ENCODE measurements at places on chromosomes 3 and 15.

DNA sequence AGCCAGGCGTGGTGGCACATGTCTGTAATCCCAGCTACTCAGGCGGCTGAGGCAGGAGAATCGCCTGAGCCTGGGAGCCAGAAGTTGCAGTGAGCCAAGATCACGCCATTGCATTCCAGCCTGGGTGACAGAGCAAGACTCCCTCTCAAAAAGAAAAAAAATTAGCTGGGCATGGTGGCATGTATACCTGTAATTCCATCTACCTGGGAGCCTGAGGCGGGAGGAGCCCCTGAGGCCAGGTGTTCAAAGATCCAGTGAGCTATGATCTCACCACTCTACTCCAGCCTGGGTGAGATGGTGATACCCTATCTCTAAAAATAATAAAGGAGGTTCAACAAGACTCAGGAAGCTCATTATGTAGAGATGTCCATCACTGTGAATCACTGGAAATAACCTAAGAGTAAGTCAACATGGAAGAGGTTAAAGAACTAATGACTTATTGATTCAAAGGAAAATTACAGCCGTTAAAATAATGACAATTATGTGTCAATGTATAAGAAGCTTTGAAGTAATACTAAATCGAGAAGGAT, 19.8 kb upstream of the RAB7A start:
- DNase-seq: no peak

- no peak for DNase-seq
Observed at GRCh38 chr3:134601539-134602439, 49.0 kb downstream of the KY start.

DNA sequence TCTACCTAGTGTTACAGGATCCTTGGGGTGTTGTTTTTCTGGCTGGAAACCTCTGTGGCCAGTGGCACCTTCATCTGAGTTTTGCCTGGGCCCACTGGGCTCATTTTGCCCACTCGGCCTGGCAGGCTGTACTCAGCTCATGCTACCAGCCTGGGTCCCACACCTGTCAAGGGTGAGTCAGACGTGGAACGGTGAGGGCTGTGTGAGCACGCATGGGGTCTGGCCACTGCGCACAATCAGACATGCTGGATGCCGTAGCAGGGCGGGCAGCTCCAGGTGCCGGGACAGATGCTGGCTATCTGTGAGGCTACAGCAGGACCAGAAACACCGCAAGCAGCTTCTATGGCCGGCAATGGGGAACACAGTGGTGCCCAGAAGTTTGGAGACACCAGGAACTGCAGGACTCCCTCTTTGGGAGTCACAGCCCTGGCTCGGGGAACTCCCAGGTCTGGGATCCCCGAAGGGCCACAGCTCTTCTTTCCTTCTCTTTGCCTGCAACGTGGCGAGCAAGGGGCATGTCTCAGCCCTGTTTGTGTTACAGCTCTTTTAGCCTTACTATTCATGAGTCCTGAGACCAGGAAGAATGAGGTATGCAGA, 35.9 kb upstream of the DNAJC13 start:
- no peak for DNase-seq

DNA sequence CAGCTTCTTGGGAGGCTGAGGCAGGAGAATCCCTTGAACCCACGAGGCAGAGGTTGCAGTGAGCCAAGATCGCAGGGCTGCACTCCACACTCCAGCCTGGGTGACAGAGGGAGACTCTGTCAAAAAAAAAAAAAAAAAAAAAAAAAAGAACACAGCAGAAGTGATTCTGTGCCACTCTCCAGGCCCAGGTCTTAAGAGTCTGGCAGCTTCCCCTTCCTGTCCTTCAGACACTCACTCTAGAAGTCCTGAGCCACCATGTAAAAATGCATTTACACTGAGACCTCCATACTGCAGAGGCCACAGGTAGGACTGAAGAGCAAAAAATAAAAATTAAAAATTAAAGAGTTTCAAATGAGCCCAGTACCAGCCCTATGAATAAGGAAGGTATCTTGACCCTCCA, 11.8 kb upstream of the CDV3 start:
- no peak for DNase-seq

DNA sequence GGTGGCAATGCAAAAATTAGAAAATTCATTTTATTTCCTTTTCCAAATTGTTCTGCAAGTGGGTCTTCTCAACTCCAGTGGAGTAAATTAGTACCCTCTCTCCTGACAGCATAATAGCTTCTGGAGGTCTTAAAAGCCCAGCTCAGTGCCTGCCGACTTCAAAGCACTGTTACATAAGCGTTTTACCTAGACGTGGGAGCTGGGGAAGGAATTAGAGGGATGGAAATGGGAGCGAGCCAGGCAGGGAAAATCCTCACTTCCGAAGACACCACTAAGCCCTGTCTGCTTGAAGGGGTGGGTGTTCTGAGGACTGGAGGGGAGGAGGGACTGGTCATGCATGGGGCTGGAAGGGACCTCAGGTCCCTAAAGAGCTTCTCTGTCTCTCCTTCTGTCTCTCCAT, 77.2 kb upstream of the SLC6A1 start:
- no peak for DNase-seq

Data from HuH-7.5 (cell line).